IMR-90 (cell line): ENCODE measurements at places on chromosomes 3 and 15. TPM values are rescaled to one million over a fixed set of nuclear protein-coding genes. Genes with fewer than 3 reads are reported as not detected.

GRCh38 chr3:194685065-194685717, 492 bp upstream of the FAM43A start:
- DNase-seq: no peak

The AADACL2 gene
- not detected in 2 replicates for total RNA-seq

DNA sequence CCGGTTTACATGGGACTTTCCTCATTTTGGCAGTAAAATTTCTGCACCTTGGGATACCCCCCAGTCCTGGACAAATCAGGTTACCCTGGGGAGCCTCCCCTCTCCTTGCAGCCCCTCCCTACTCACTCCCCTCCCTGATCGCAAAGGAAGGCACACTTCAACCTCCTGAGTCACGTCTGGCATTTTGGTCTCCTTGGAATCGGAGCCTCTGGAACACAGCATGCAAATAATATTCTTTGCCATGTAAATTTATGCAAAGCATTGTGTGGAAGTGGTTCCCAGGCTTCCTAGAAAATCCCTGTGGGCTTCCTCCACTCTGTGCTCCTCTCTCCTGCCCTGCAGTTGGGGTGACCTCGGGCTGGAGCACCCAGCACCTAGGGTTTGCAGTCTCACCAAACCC, 11.6 kb downstream of the SCN5A start:
- DNase-seq: no peak

- DNase-seq: no peak
Measured at GRCh38 chr15:58459560-58459959, 27.8 kb downstream of the LIPC start.

DNA sequence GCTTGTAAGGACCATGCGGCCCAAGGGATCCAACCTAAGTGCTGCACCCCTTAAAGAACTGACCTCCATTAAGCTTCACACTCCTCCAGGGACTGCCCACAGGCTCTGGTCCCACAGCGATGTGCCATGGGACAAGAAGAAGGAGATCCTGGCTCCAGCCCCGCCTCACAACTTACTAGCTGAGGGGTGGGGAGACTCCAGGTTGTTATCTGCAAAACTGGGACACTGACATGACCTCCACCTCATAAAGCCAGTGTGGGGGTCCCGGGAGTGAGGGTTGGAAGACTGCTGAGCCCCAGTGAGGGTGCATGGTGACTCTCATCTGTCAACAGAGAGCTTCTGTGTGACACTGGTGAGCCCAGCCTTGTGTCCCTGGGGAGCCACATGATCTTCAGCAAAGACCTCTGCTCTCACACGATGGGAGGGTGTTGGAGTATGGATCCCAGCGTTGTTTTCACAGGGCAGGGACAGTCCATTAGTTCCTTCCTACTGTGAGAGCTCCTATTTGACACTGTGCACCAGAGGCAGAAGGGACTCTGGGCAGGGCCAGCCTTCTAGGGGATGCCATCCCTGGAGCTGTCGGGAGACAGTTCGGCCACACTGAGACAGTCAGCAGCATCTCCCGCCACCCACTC, 26.7 kb downstream of the EAF1 start:
- no peak for DNase-seq
